Activated CD4-positive, CD25-positive, alpha-beta regulatory T cell treated with anti-CD3 and anti-CD28 coated beads, Interleukin-2, amount 50 U/mL, for 72 hours (primary cell): ENCODE measurements at places on chromosomes 16 and 17.

DNA sequence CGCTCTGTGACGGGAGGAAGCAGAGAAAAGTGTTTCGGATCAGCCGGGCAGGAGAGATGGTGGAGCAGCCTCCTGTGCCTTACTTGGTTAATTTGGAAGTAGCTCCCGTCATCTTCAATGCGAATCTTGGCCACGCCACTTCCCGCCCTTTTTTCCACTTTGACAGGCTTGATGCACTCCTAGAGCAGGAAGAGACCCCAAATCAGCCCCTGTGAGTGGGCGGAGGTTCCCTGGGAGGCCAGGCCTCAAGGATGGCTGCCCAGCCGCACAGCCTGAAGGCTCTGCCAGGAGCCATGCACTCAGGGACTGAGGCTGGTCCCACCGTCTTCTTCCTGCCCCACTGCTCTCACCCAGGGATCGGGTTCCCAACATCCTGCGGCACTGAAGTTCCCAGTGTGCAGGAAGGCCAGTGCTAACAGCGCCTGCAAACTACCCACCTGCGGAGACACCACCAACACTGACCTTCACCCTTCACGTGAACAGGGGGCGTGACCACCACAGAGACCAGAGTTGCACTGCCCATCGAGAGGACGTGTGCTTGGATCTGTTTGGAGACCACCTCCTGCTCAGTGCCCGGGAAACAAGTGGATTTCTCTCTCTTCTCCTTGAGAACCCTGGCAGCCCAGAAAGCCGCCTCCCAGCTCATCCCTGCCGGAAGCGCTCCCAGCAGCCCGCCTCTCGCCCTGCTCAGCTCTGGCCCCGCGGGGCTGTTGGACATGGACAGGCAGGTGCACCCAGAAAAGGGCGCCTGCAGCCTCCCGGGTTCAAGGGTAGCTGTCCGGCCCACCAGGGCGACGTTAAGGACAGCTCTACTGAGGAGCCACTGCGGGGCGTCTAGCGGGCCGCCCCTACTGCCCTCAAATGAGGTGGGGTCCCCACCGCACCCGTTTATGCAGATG, 988 bp downstream of the CIAO3 start:
- DNase-seq, result no peak

DNA sequence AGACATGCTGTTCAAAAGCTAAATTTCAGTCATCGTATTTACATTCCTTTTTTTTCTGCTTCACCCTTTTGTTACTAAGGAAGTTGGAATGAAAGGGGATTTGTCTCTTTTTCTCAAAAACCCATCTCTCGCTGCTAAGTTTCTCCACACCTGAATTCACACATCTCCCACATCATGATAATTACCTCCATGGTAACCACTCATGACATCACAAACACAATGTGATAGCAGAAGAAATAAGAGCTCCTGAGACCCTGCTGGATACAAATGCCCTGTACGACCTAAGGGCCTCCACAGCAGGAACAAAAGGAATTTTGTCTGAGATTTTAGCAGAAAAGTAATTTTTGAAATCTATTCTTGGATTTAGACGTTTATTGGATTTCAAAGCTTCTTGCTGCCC, 82.6 kb upstream of the GNAO1 start:
- no peak for DNase-seq

- DNase-seq, result no peak
Measured at GRCh38 chr16:78984887-78985464, 615.6 kb downstream of the MAF start.

DNA sequence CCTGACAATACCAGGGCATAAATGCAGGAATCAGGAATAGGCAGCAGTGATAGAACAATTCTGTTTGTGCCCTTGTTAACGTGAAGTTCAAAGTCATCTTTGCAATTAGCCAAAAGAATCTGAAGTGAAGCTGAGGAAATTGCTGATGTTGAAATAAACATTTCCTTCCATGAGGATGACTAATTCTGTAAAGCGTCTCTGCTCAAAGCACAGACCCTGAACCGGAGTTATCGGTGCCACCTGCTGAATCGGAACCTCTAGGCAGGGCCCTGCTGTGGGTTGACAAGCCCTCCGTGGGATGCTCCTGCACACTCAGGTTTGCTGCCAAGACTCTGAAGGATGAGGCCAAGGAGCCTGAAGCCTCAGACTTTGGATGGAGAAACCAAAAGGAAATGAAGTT, 37.0 kb upstream of the CDH1 start:
- no peak for DNase-seq

DNA sequence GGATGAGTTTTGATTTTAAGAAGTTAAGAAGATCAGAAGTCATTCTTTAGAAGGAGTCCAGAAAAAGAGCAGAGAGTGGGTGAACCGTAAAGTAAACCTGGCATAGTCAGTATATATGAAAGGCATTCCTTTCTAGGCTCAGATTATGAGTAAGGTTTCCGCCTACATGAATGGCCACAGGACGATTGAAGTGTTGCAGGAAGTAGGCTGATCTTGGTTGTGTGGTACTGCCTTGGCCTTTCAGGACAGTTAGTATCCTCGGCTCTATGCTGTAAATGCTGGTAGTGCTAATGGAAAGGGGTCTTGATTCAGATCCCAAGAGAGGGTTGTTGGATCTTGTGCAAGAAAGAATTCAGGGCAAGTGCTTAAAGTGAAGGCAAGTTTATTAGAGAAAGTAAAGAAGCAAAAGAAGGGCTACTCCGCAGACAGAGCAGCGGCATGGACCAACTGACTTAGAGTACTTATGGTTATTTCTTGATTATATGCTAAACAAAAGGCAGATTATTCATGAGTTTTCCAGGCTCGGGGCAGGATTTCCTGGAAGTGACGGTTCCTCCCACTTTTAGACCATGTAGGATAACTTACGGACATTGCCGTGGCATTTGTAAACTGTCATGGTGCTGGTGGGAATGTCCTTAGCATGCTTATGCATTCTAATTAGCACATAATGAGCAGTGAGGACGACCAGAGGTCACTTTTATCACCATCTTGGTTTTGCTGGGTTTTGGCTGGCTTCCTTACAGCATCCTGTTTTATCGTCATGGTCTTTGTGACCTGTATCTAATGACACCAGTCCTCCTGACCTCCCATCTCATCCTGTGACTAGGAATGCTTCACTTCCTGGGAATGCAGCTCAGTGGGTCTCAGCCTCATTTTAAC, 164.8 kb downstream of the SNX29 start:
- DNase-seq, result no peak

DNA sequence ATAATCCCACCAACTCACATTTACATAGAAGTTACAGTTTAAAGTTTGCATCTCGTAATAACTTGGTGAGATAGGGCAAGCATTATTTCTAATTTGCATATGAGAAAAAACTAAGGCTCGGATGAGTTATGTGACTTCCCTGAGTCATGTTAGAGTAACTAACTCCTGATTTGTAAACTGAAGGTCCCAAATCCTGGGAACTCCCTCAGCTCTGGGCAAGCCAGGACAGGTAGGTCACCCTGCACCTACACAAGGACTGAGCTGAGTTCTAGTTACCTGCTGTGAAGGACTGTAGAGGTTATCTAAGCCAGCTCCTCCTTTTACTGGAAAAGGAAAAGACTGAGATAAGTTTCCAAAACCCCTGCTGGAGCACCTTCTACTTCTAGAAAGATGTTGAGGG, 92.1 kb upstream of the HLF start:
- no peak for DNase-seq

- peak; percentile 33 for DNase-seq
Measured at GRCh38 chr17:46979147-46979863, at the start of gene RPRML. Gene RPRML, minus strand, starts transcription at chr17:46979253. Its CDS starts 246 bp downstream, at chr17:46979007.

DNA sequence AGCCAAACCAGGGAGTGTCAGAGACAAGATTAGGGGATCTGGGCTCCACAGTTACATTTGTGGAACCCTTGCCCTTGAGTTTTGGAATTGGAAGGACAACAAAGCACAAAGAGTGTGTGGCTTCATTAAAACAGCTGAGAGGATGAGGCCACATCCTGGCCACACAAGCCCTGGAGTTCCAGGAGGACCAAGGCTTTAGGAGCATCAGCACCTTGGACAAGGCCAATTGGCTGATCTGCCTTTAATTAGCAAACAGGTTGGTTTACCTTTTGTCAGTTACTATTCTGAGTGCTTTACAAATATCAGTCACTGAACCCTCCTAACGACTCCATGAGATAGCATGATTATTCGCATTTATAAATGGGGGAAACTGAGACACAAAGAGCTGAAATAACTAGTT, 54.7 kb downstream of the SLC6A2 start:
- DNase-seq, result no peak

DNA sequence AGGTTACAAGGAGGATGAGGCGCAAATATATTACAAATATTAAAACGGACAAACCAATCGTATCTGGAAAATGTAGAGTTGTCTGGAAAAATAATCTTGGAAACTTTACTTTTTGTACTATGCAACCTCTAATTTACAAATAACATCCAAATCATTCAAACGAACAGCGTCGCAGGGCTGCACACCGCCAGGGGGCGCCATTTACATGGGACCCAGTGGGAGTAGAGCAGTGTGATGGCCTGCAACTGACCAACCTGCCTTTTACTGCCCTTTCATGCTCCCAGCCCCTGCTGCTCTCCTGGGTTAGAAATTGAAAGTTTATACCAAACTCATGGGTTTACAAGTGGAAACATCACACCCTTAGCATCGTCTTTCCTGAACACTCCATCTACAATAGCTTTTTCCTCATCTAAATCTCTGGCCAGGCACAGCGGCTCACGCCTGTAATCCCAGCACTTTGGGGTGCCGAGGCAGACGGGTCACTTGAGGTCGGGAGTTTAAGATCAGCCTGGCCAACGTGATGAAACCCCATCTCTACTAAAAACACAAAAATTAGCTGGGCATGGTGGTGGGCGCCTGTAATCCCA, 10.0 kb downstream of the PITPNC1 start:
- peak; percentile 81 for DNase-seq

GRCh38 chr16:50365791-50366575, 2.8 kb downstream of the BRD7 start:
- no peak for DNase-seq

GRCh38 chr17:44241106-44241624, 21.7 kb upstream of the UBTF start:
- DNase-seq, result no peak

DNA sequence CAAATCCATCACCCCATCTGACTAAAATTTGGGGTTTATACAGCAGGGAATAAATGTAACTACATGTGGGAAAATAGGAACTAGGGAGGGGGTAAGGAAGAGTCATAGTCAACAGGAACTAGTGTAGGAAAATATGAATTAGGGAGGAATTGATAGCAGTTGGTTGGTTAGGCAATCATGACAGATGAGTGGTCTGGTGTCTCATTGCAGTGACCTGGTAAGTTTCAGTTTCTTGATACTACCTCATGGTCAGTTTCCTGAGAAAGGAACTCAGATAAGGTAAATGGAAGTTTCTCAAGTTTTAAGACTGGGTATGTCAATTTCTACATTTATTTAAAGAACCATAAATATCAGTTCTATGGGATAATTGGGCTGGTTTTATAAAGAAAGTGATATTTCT, 442.3 kb downstream of the NPIPA7 start:
- DNase-seq, result no peak

- no peak for DNase-seq
Measured at GRCh38 chr17:7437950-7438614, 1.2 kb upstream of the FGF11 start.

DNA sequence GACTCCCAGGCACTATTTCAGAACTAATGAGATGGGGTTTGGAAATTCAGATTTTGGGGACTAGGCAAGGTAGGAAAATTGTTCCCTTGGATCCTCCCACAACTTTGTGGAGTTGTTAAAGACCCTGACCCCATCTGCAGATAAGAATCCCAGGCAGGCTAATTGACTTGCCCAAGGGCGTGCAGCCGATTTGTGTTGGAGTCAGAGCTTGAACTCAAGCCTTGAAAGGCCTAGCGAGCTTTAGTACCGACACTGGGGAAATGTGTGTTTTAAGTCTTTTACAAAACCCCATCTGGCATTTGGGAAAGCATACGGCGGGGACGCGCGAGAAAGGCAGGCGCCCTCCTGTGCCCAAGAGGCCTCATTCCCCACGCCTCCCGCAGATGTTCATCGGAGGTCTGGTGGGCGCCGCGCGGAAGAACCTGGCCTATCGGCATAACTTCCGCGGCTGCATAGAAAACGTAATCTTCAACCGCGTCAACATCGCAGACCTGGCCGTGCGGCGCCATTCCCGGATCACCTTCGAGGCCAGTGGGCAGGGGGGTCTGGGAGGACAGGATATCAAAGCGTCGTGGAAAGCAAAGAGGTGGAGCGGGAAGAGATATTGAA, 4.3 kb downstream of the CNTNAP1 start:
- DNase-seq, result no peak

GRCh38 chr17:66509926-66510325, 207.5 kb downstream of the PRKCA start:
- DNase-seq, result no peak

GRCh38 chr17:19470530-19471261, 59.7 kb downstream of the RNF112 start:
- DNase-seq, result no peak

DNA sequence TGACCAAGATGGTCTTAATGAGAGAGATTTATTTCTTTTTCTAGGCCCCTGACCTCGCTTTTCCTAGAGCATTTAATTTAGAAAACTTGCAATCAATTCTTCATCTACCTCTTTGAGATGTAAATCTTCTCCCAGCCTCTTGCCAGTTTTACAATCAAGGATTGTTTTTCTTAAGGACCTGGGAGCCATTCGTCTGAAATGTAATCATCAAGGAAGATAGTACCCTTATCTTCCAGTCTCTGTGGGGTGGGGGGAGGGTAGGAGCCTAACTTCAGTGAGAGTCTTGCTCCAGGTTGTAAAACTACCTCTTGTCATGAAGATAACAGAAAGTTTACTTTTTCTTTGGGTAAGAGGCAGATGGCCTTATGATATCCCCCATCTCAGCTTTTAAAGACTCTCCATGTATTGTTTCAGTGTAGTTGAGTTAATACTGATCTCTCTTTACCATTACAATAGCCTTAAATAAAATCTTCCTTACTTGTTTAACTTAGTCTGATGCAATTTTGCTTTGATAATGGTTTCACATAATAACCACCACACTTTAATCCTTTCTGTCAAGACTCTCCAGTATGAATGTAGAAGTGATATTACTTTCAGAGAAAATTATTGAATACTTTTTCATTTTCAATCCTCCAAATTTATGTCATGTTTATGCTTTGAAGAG, 110.2 kb upstream of the CPHXL start:
- DNase-seq, result no peak

GRCh38 chr16:1613728-1614455, 1.7 kb downstream of the CRAMP1 start:
- DNase-seq, result peak; percentile 31

DNA sequence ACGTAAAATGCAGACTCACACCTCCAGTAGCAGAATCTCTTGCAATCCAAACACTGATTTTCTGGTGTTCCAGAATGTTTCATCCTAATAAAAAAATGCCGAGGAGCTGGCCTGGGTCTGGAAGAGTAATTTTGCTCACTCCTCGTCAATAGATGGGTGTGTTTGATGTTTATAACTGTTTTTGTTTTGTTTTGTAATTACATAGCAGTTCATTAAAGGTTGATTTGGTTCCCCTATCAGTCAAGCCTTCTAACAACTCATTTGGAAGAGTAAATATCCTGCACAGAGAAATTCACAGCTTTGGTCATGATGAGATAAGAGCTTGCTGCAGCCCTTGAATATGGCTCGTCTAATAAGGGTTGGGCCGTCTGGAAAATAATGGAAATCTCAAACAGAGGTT, 36.8 kb upstream of the ELAC2 start:
- no peak for DNase-seq
